ENCODE measurements at places on chromosomes 6 and 20. TPM values are rescaled to one million over a fixed set of nuclear protein-coding genes. Genes with fewer than 3 reads are reported as not detected.

SYTL3 gene
- 180 TPM for total RNA-seq

OOEP gene
- 0.86 TPM for total RNA-seq

HLA-DQB1 gene
- 2.3 TPM for total RNA-seq

RBM24 gene
- total RNA-seq = not detected

DNA sequence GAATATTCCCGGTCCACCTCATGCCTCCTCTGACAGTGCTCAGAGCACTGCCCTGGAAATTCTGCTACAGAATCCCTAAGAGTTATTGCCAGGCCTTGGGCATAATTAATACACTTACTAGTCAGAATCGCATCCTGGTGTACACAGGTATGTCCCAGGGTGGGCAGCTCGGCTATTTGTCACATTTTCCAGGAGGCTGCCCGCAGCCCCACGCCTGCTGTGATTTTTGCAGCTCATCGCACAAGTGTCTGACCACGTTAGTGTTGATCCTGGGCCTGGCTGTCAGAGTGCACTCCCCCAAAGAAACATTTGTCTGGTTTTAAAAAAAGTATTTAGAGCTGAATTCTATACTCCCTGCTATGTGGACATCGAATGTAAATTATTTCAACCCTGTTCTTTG, 105.4 kb downstream of the CD83 start:
- no peak for DNase-seq

GRCh38 chr6:154933181-154933827, 61.8 kb upstream of the TIAM2 start:
- DNase-seq = no peak

- no peak for DNase-seq
Measured at GRCh38 chr6:44235891-44236516, 10.9 kb upstream of the HSP90AB1 start.

DNA sequence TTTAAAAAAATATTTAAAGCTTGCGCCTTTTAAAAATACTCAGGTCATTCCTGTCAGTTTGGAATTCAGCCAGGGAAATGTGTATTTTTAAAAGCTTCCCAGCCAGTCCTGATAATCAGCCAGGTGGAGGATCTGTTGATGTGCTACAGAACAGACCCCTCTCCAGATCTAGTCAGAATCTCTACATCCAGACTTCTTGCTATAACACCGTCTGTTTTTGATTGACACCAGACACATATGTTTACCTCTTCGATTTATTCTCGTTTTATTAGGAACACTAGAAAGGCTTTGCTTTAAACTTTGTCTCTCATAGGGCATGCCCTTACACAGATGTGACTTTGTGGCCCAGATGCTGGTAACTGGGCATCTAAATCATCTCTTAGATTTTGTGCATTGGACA, 11.7 kb downstream of the PARD6B start:
- DNase-seq = no peak

DNA sequence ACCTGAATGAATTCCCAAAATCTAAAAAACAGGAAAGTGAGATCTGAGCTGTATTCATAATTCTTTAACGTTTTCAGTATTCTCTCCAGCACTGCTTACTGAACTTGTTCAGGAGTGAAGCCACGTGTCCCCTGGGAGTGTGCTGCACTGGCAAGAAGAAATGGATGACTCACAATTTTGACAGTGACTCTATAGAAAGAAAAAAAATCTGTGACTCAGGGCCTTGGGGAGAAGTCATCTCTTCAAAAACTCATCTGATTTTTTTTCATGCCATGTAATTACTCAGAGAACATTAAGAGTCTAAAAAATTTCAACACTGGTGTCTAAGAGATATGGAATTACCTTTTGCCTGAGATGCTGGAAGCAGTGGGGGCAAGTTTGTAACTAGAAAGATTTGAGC, 39.7 kb downstream of the ANKEF1 start:
- no peak for DNase-seq

DNA sequence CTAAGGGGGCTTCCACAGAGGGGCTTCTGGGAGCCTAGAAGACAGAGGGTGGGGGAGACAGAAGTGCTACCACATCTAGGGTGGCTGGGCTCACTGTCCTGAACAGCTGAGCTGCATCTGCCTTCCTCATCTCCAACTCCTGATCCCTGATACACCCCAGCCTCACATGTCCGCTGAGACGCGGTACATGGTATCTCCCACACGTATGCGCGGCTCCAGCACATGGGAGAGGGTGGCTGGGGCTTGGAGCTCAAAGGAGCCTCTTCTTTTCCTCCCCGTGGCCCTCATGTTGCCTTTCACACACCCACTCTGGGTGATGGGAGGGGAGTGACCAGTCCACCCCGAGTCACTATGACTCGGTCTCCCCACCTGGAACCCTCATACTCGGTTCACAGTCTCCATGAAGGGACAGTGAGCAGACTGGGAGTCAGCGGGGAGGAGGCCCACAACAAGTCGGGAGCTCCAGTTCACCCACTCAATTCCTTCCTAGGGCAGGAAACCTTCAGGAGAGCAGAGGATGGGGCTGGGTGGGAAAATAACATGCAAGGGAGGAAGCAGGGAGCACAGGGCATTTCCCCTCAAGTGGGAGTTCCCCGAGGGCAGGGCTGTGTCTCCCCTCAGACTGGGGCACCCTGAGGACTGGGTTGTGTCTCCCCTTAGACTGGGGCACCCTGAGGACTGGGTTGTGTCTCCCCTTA, 61.7 kb downstream of the MRPL14 start:
- no peak for DNase-seq

DNA sequence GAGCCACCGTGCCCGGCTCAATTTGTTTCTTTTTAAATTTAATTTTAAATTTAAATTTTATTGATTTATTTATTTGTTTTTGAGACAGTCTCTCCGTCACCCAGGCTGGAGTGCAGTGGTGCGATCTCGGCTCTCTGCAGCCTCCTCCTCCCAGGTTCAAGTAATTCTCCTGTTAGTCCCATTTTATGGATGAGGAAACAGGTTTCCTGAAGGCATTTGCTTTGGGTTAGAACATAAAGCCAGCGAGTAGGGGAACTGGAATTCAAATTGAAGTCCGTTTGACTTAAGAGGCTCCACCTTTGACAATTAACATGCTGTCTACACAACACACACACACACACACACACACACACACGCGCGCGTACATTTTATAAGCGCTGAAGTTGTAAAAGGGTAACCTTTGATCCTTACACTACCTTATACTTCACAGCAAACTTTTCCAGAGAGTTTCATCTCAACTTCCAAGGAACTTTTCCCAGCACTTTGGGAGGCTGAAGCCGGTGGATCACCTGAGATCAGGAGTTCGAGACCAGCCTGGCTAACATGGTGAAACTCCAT, 232.0 kb downstream of the BCAS1 start:
- DNase-seq = no peak
